Right cardiac atrium (tissue), 5 donors: ENCODE measurements at places on chromosomes 2 and 18. TPM values are rescaled to one million over a fixed set of nuclear protein-coding genes. Genes with fewer than 3 reads are reported as not detected.

- DNase-seq, result no peak
These were observed 8.7 kb upstream of the GPR155 start for GRCh38 chr2:174495365-174496012.

The NRP2 gene
- 9.5 TPM for total RNA-seq

DNA sequence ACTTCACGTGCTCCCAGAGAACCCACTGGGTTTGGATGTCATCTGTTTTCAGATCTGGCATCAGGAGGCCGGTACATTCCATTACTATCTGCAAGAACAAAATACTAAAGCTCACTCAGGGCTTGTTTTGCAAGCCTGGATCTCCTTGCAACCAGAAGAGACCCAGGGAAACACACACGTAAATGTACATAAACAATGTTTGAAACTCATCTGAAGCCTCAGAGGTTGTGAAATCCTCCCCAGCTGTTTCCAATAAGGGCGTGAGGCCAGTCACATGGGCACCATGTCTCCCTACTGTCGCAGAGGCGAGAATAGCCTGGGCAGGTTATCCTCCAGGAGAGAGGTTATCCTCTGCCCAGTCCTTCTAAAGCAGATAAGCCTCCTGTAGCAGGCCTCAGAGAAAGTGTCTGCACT lies 186.9 kb downstream of the GFPT1 start:
- DNase-seq, result no peak

The FNDC4 gene
- 5.5 TPM for total RNA-seq

The ALK gene
- total RNA-seq, result not detected

The KRTCAP3 gene
- total RNA-seq, result 1.3 TPM

The RGPD3 gene
- total RNA-seq, result 0.09 TPM

The GALNT3 gene
- 0.31 TPM for total RNA-seq

DNA sequence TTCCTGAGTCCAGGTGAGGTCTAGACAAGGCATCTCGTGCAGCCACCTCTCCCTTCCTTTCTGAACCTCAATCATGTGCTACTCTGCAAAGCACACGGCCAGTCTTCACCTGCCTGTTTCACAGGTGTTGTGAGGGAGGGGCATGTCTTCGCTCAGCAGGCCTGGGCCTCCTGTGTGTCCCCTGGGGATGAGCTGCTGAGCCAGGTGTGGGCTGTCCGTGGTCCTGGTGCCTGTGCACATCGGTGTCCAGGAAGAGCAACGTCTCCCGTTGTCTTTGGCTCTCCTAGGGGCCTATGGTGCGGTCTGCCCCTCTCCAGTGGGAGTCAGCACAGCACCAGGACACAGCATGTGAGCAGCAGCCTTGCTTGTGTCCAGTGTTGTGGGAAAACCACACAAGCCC lies 16.7 kb downstream of the ARHGEF4 start:
- DNase-seq, result no peak

DNA sequence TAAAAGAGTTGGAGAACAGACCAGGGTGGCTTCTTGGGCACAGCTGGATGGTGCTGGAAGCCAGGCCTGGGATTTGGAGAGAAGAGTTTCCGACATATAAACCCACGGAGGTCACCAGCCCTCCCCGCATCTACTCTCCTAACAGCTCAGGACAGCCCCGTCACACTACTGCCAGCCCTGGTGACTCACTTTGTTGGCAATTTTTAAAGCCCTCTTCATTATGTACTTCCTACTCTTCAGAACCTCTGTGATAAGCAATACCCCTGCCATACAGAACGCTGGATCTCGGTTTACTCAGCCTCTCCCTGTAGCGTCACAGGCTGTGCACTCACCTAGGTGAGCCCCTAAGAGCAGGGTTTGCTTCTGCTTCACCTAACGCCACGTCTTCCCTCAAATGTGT lies 48.1 kb downstream of the ID2 start:
- no peak for DNase-seq

The REEP1 gene
- total RNA-seq, result 25.3 TPM

GRCh38 chr2:20362701-20363435 lies 12.2 kb upstream of the PUM2 start:
- DNase-seq, result no peak

The GRHL1 gene
- 2.6 TPM for total RNA-seq

DNA sequence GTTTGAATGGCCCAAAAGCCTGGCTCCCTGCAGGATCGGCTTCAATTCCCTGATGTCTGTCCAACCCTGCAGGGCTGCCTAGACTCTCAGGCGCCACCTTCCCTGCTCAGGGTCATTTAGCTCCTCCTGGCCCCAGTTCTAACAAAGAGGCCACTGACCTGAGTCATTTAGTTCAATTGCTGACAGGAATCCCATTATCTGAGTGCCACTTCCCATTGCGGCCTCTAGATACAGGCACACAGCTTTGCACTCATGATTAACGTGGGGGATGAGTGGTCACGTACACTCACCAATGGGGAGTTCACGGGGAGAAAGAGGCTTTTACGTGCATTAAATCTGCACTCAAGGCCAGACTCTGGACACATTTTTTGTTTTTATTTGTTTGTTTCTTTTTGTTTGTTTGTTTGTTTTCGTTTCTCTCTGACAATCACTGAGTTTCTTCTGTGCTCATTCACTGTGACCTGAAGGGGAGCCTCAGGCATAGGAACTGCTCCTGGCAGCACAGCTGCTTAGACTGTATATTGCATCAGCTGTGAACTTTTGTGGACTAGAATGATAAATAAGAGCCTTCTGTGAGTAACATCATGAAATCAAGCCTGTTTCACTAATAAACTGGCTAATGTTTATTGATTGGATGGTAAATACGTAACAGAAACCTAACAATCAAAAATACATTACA lies 118.9 kb upstream of the CTNNA2 start:
- peak; percentile 42 for DNase-seq

The TNFRSF11A gene
- total RNA-seq, result 1.7 TPM

DNA sequence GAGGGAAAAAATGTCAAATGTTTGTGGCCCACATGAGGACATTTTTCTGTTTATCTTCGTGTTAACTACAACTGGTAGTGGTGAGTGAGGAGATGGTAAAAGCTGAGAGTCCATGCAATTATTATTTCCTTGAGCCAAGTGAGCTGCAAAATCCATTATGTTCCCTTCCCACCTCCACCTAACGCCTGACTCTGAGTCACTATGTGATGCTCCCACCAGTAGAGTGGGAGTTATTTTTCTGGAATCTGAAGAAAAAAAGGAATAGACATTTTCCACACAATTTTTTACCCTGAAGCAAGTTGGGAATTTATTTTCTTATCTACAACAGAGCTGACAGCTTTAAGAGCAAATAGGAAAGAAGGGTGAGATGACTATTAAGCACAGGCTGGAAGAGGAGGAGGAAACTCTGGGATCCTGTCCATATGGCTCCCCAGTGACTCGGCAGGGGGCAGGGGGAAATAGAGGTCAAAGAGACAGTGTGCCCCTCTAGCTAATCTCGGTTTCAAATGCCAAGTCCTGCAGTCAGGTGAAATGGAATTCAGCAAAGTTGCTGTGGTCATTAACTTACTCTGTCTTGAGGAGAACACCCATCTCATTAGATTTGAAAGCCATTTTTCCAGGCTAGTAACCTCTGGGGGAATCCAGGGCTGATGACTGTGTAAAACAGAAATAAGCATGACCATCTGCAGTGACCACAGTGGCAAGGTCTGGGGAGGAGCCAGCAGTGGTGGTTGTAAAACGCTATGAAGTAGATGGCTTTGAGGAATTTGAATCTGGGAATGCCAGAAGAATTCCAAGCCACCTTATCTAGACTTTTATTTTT lies 463.9 kb downstream of the STK39 start:
- no peak for DNase-seq

GRCh38 chr18:3631887-3632286 lies 181.9 kb downstream of the TGIF1 start:
- DNase-seq, result no peak

GRCh38 chr2:55033076-55033742 lies 17.0 kb downstream of the RTN4 start:
- no peak for DNase-seq

The EVX2 gene
- not detected for total RNA-seq

GRCh38 chr2:163155279-163155883 lies 316.8 kb upstream of the KCNH7 start:
- DNase-seq, result no peak

DNA sequence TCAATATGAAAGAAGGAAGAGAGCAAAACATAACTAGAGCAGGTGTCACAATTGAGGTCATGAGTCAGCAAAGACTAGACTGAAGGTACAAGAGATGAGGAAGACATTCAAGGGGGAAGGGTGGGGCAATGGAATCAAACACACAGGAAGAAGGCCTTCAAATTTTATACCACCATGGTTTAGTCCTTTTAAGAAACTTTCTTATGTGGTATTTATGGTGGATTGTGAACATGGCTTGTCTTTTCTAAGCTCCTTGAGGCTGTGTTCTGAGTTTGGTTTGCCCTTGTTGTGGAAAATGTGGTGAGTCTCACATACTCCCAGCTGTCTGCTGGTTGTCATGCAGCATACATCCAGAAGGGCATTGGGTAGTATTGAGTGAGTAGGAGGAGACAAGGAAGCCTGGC lies 62.1 kb downstream of the NABP1 start:
- no peak for DNase-seq

The SNORC gene
- total RNA-seq, result 0.86 TPM

The ACVR1C gene
- total RNA-seq, result 1.2 TPM

The RGPD8 gene
- total RNA-seq, result 9.7 TPM

- no peak for DNase-seq
These were observed 783.6 kb downstream of the DCDC2C start for GRCh38 chr2:4486971-4487370.

- DNase-seq, result no peak
These were observed 111.4 kb upstream of the CDC42EP3 start for GRCh38 chr2:37782721-37783371.

The ERFE gene
- 0.81 TPM for total RNA-seq

DNA sequence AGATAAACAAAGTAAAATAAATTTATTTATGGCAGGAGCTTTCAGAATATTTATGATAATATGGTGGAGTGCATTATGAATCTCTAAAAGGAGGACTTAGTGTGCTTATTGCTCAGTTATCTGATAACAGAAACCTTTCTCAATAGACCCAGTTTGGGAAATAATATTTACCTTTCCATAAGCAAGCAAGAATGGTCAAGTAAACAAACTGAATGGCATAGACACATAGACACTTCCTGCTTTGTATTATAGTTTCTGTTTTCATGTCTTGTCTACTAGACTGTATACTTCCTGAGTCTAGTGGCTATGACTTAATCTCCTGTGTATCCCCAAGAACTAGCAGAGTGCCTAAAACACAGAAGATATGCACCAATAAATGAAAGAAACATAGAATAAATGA lies 87.8 kb downstream of the UPP2 start:
- DNase-seq, result no peak
